Epithelial cell of prostate (primary cell): ENCODE measurements at places on chromosomes 1 and 21.

DNA sequence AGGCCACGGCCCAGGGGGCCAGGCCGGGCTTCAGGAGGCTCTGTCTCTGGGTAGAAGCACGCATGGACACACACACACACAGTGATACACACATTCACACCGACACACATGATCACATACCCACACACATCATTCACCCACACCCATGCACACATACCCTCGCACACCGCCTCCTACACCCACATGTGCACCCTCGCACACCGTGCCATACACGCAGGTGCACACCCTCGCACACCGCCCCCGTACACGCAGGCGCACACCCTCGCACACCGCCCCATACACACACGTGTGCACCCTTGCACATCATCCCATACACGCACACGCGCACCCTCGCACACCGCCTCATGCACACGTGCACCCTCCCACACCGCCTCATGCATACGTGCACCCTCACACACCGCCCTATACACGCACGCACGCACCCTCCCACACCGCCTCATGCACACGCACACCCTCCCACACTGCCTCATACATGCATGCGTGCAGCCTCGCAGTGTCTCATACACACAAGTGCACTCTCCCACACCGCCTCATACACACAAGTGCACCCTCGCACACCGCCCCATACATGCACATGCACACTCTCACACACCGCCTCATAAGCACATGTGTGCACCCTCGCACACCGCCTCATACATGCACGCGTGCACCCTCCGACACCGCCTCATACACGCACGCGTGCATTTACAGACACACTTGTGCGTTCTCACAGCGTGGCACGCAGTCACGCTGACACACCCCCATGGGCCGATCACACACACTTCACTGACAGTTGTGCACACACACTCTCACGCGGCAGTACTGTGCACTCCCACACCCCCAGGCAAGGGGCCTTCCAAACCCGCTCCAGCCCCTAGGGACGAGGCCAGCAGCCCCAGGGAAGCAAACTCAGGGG is 128.1 kb downstream of the SIK1 start:
- DNase-seq = no peak

- no peak for DNase-seq
These were observed 126.0 kb downstream of the KIAA0319L start for GRCh38 chr1:35431173-35431599.

GRCh38 chr1:198445872-198446271 is 94.6 kb downstream of the ATP6V1G3 start:
- DNase-seq = no peak

DNA sequence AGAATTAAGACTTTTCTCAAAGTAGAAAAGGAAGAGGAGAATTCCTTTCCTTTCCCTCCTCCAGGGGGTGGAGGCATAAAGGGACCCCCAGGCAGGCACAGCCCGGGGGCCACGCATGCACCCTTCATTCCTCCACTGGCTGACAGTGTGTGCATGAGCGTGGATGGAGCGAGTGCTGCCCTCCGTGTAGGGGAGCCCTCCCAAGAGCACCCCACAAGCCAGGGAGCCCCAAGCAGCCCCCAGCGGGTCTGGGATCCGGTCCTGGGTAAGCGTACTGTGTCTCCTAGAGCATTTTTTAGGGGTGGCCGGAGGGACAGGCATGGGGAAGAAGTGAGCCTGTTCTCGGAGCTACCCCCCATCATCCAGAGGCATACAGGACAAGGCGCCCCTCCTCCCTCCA is 120.5 kb downstream of the SIK1 start:
- no peak for DNase-seq

GRCh38 chr1:43705334-43705733 is 2.0 kb upstream of the ST3GAL3 start:
- no peak for DNase-seq

DNA sequence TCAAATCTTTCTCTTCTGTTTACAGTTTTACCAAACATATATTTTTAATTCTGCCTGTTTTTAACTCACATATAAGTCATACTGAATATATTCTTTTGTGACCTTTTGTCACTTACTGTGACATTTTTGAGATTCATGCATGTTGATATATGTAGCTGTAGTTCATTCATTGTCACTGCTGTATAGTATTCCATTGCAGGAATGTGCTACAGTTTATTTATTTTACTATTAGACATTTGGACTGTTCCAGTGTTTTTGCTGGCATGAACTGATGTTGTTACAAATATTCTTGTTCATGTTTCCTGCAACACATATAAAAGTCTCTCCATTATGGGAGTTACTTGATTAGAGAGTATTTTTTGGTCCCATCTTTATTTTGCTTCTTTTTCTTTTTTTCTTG is 174.9 kb downstream of the DHRS3 start:
- DNase-seq = no peak

- no peak for DNase-seq
These were observed 62.3 kb downstream of the KAZN start for GRCh38 chr1:14660801-14661200.

DNA sequence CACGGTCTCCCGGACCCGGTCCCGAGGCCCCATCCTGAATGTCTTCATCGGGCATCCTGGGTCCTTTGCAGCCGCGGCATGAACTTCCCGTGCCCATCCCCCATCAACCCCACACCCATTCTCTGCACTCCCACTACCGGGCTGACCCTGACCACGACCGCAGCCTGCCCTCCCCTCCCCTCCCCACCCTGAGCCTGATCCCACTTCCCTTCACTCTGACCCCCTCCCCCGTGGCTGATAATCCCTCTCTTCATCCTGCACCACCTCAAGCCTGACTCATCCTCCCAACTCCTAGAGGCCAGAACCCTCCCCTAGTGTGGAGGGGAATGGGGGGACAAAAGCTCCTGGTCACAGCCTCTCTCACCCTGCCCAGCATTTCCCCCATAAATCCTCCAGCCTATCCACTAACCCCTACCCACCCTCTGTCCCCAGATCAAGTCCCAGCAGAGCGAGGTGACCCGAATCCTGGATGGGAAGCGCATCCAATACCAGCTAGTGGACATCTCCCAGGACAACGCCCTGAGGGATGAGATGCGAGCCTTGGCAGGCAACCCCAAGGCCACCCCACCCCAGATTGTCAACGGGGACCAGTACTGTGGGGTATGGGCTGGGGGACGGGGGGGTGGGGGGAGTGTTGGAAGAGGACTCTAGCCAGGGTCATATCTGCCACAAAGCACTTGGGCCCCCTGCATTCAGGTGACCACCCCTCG is 602 bp downstream of the SH3BGRL3 start:
- no peak for DNase-seq

GRCh38 chr1:150890033-150890416 is 3.1 kb downstream of the CTXND2 start:
- no peak for DNase-seq

DNA sequence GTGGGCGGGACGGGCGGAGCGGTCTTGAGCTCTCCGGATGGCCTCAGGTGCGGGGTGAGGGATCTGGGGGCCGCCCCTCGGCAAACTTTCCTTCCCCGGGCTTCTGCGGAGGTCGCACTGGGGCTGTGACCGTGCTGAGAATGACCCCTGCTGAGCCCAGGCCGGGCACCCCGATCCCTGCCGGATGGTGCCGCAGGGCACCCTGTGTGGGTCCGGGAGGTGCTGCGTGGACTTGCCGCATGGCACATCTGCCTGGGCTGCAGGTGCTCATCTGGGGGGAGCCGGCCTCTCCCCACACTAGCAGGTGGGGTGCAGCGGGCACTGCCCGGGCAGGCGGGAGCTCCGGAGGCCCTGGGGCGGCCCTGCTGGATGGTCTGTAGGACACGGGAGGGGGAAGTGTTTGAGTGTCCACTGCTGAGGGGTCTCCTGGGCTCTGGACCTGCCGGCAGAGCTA is 31.8 kb upstream of the PEX10 start:
- no peak for DNase-seq

DNA sequence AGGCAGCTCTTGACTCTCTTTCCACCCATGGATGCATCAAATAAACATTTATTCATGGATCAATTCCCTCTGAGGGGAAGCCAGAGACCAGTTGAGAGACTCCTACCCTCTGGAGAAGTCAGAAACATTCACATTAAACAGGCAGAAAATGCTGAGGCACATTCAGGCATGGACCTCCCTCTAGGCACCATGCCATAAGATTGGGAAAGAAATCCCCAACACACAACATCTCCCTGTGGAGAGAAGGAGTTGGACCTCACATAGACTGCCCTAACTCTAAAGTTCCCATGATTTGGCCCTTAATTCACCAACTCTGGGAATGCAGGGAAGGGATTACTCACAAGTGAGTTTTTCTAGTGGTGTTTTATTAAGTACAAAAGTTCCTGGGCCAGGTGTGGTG is 415.3 kb upstream of the C1orf87 start:
- no peak for DNase-seq

GRCh38 chr1:28194326-28195035 is 18.0 kb upstream of the PTAFR start:
- DNase-seq = no peak

DNA sequence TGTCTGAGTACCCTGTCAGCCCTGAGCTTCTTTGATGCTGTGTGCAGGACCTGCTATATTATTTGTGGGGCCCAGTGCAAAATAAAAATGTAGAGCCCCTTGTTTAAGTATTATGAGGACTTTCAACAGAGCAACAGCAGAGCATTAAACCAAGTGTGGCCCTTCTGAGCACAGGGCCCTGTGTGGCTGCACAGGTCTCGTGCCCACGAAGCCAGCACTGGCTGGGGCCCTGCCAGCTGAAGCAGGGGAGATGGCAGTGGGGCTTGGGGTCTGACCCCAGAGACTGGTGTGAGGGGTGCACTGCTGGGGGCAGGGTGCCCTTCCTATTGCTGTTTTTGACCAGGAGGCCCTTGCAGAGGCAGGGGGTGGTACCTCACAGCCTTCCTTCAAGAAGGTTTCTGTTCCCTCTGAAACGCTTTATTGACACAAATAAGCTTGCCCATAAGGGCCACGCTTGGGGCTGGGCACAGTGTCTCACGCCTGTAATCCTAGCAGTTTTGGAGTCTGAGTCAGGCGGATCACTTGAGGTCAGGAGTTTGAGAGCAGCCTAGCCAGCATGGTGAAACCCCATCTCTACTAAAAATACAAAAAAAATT is 2.2 kb upstream of the SEMA4A start:
- DNase-seq = no peak
